ENCODE measurements at places on chromosomes 11 and 22.
A peak's percentile ranks its signal among the peaks of the same experiment; 100 is the strongest.

DNA sequence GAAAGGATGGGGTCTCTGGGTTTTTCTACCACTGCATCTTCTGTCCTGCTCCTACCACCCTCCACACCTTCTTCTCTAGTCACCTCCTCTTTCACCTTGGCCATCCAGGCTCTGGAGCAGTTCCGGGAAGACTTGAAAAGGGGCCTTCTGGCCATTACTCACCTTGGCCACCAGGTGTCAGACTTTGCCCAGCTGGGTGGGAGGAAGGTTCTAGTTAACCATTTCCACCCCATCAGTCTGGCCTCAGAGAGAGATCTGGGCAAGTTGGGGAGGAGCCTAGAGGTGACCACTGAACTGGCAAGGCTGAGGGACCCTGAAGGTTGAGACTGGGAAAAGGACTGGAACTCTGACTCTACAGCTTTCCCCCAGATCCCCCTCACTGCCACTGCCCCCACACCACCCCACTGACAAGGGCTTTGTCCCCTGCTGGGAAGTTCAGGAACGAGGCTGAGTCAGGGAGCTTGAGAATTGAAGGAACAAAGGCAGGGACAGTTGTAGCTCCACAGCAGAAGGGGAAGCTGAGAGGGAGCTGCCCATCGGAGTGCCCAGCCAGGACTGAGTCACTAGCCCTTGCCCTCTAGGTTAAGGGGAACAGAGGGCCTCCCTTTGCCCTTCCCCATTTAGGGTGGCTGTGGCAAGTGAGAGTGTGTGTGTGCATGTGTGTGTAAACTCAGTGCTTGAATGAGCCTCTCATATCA is 3.7 kb upstream of the POLD4 start:
- DNase-seq = no peak

- peak; percentile 86 for DNase-seq
These were observed 87.2 kb downstream of the RELT start for GRCh38 chr11:73463359-73463758.

GRCh38 chr11:66081505-66081904 is 11.4 kb downstream of the PACS1 start:
- no peak for DNase-seq

DNA sequence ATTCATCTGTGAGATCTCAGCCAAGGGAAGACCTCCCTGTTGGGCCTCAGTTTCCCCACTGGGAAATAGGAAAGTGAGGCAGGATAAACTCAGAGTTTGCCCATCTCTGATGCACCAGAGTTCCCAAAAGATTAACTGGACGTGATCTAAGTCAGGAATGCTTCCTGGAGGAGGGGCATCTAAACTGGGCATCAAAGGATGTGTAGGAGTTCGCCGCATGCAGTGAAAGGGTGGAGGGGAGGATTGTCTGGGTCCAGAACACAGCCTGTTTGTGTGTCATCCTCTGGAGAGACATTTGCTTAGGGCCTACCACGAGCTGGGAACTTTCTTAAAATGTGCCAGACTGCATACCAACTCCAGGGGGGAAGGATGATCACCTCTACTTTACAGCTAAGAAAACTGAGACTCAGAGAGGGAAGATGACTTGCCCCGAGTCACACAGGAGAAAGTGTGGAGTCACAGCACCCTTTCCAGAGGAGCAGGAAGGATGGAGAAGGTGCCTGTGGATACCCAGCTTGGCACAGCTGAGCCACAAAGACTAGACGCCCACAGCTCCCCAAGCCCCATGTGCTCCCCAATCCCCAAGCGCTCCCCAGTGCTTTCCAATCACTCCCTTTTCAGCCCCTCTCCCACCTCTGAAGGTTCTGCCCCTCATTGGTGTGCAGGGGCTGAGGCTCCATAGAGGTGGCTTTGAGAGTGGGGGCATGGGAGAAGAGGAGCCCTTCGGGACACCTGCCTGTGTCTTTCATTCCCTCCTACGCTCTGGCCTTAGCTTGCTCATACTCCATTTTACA is 50.1 kb downstream of the MN1 start:
- no peak for DNase-seq

GRCh38 chr11:1830004-1830321 is 4.8 kb upstream of the SYT8 start:
- no peak for DNase-seq

GRCh38 chr22:42180349-42180842 is 49.8 kb upstream of the CYP2D6 start:
- DNase-seq = no peak
